ENCODE measurements at places on chromosomes 2 and 18.

GRCh38 chr2:196537311-196537710, 102.2 kb upstream of the CCDC150 start:
- DNase-seq: no peak

DNA sequence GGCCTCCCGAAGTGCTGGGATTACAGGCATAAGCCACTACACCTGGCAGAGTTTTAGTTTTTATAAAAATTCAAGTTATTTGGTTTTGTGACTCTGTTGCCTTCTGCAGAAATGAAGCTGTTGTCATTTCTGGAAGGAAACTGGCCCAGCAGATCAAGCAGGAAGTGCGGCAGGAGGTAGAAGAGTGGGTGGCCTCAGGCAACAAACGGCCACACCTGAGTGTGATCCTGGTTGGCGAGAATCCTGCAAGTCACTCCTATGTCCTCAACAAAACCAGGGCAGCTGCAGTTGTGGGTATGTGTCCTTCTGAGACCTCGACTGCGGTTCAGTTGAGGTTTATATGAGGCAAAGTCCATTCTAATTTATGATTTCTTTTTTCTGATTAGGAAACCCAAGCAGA, 7.2 kb downstream of the MTHFD2 start:
- DNase-seq: no peak

- no peak for DNase-seq
These were observed 112.1 kb downstream of the KYNU start for GRCh38 chr2:142989273-142990204.

DNA sequence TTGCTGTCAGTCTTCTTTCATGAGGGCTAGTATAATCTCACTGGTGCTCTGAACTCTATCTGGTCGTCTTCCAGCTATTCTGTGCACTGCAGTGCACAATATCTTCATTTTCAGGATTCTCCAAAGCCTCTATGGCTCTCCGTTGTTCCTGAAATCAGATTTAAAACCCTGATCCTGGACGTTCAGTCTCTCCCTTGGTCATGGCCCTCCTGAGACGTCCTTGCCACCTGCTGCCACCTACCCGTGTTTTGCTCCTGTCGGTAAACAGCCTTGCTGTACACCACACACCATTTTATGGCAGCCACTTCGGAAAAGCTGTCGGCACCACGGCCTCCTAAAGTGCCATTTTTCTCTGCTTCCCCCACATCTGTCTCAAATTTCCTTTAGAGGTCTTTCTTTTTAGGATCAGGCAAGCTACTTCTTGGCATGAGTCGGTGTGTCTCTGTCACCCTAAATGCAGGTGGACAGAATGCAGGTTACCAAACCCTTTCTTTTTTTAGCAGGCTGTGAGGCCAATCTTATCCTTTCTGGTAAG, 170.0 kb downstream of the HRH4 start:
- DNase-seq: no peak

- no peak for DNase-seq
These were observed 547.3 kb upstream of the VWC2L start for GRCh38 chr2:213863541-213863940.

DNA sequence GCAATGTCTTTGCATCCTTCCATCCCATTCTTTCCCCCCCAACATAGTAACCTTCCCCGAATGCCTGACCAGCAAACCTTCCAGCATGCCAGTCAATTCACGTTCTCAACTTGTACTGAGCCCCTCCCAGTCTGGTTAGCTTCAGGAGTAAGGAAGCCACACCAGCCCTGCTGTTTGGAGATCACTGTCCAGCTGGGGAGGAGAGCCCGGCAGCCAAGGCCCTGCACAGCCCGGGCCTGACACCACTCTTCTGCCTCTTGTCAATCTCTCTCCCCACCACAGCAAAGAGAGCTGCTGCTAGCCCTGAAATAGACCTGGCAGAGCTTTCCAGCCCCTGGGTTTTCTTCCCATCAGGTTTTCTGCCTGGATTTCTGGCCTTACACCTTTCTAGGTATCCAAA, 185.8 kb upstream of the ID2 start:
- no peak for DNase-seq

DNA sequence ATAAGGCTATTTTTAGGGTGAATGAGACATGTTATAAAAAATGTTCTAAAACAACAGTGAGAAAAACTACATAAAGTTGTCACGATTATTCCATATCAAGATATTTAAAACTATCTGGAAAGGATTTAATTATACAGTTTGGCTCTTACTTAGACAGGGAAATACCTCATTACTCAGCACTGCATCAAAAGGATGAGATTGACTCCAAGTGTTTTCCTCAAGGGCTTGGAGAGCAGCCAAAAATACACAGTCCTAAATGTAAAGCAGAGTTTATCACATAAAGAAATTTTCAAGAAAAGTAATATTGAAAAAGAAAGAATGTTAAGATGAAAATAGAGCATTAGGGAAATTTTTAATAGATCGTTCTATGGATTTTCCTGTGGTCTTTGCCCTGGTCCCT, 285.5 kb upstream of the NETO1 start:
- no peak for DNase-seq

DNA sequence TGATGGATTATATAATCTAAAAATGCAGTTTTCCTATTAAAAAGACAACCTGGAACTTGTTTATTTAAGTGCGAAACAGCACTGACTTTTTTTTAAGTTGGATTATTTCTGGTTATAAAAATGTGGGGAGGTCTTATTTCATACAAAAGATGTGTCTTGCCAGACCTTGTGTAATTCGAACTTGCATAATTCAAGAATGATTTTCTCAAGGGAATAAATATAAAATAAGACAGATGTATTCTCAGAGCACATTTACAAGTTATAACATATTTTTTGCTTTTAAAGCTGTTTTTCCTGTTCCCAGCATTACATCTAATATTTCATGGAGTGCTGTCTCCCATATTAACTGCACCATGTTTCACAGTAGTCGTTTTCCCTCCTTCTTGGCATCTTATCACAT, 263.1 kb downstream of the CDH20 start:
- DNase-seq: no peak

DNA sequence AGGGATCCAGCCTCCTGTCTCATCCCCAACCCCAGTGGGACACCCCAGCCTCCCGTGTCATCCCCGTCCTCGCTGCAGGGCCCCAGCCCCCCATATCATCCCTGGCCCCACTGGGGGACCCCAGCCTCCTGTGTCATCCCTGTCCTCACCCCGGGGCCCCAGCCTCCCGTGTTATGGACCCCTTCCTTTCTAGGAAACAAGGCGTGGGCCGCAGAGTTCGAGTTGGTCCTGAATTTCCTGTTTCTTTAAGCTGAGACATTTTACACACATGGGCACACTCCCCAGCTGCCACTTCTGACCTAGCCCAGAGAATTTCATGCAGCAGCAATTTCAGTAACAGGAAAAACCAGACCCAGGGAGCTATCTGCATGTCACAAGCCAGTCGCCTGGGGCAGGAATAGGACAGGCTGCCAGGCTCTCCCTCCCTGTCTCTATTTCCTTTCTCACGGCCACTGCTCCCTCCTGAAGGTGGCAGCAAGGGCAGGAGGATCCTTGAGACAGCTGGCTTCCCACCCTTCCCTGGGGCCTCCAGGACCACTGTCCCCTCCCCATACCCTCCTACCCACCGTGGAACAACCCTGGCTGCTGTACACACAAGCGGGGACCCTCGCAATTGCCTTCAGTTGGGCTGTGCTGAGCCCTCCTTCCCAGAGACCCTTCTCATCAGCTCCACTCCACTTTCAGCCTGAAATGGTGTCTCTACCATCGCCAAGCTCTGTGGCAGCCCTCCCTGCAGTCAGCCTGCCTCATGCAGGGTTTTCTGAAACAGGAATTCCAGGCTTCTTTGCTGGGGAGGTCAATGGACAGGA, 141.9 kb upstream of the ID2 start:
- no peak for DNase-seq

DNA sequence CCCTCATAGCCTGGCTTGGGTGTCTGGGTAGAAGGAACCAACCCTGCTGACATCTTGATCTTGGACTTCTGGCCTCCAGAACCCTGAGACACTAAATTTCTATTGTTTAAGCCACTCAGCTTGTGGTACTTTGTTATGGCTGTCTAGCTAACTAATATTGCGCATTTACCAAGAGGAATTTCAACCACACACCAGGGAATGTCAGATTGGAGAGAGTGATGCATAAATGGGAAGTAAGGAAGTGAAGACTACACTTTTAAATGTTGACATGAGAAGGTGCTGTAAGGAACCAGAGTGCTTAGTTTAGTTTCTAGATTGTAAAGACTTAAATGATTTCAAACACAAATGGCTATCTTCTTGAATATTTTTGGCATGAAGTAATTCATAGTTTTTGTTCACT, 98.9 kb upstream of the ITGB6 start:
- no peak for DNase-seq

GRCh38 chr18:64332835-64333234, 183.9 kb upstream of the LINC00305 start:
- DNase-seq: no peak

GRCh38 chr2:138000796-138001195, 36.5 kb downstream of the HNMT start:
- DNase-seq: no peak

- no peak for DNase-seq
These were observed 265.7 kb downstream of the MTX2 start for GRCh38 chr2:176534798-176535466.

GRCh38 chr2:142665241-142665640, 212.2 kb upstream of the KYNU start:
- DNase-seq: no peak

- no peak for DNase-seq
These were observed 950.6 kb downstream of the DCDC2C start for GRCh38 chr2:4653991-4654390.

GRCh38 chr18:11831921-11832320, 19.3 kb upstream of the CHMP1B start:
- DNase-seq: no peak

- no peak for DNase-seq
These were observed 1.4 kb downstream of the PTGR3 start for GRCh38 chr18:75207310-75208154.

- no peak for DNase-seq
These were observed 76.0 kb upstream of the KLHL14 start for GRCh38 chr18:32848826-32849225.

- no peak for DNase-seq
These were observed 5.5 kb upstream of the RMDN2 start for GRCh38 chr2:37919631-37920032.

- DNase-seq: no peak
These were observed 93.3 kb downstream of the ALPK2 start for GRCh38 chr18:58535340-58536201.

DNA sequence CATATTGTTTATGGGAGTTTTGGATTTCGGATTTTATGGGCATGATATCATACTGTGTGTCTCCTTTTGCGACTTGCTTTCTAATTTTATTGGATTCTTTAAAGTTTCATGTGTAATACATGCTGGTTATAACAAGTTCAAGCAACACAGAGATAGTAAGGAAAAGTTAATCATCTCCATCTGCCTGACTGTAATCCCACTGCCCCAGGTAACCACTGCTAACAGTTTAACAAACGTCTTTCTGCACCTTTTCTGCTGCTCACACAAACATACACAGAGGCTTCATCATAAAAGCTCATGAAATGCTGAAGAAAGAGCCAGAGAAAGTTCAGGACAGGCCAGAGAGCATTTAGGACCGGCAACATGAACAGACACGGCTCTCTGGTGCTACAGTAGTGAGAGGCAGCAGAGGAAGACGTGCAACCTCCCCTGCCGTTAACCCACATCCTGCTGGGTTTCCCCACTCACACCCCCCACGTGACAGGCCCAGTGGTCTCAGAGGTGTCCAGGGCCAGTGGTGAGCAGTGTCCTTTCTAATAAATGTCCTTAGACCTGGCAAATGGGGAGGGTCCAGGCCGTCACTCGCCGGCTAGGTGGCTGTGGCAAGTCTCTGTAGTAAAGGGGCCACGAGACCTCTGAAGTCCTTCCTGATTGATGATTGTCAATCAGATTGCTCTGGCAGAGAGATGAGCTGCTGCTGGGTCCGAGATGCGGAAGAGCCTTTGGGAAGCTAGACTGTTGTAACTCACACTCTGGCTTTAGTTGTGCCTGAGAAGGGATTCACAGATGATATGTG, 43.0 kb upstream of the SLC1A4 start:
- no peak for DNase-seq

DNA sequence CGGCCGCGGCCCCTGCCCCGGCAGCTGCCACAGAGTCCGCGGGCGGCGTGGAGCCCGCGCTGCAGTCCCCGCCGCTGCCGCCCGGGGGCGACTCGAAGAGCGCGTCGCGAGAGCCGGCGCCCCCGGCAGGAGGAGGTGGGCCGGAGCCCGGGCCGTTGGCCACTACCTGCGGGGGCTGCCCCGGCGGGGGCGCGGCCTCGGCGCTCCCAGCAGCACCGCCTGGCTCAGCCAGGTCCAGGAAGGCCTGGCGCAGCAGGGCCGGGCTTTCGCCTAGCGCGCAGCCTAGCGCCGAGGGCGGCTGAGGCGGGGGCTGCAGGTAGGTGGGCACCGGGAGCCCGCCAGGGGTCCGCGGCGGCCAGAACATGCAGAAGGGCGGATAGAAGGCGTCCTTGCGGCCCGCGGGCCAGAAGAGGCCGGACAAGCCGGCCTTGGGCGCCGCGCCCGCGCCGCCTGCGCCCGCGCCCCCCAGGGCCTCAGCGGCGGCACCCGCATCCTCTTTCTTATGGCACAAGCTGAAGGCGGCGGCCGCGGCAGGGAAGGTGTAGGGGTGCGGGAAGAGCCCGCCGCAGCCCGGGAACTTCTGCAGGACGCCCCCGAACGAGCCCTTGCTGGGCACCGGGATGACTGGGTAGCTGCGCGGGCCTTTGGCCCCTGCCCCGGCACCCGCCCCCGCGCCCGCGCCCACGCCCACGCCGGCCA, 3.9 kb downstream of the SKOR2 start:
- no peak for DNase-seq

Data from BJ (cell line).